Psoas muscle (tissue), 8 donors: ENCODE measurements at places on chromosomes 16 and 17.
A peak's percentile ranks its signal among the peaks of the same experiment; 100 is the strongest.

GRCh38 chr17:45965812-45966211 lies 33.2 kb upstream of the STH start:
- DNase-seq, result no peak

- peak; percentile 69 for DNase-seq
Measured at GRCh38 chr16:1545044-1546040, 11.9 kb downstream of the TMEM204 start.

- no peak for DNase-seq
Measured at GRCh38 chr16:46586011-46586577, 35.1 kb downstream of the SHCBP1 start.

GRCh38 chr17:57440522-57441269 lies 184.4 kb downstream of the MSI2 start:
- peak; percentile 60 for DNase-seq

- no peak for DNase-seq
Measured at GRCh38 chr17:19660219-19660870, 11.8 kb downstream of the ALDH3A2 start.

- no peak for DNase-seq
Measured at GRCh38 chr16:65318138-65318537, 196.3 kb upstream of the CDH11 start.

DNA sequence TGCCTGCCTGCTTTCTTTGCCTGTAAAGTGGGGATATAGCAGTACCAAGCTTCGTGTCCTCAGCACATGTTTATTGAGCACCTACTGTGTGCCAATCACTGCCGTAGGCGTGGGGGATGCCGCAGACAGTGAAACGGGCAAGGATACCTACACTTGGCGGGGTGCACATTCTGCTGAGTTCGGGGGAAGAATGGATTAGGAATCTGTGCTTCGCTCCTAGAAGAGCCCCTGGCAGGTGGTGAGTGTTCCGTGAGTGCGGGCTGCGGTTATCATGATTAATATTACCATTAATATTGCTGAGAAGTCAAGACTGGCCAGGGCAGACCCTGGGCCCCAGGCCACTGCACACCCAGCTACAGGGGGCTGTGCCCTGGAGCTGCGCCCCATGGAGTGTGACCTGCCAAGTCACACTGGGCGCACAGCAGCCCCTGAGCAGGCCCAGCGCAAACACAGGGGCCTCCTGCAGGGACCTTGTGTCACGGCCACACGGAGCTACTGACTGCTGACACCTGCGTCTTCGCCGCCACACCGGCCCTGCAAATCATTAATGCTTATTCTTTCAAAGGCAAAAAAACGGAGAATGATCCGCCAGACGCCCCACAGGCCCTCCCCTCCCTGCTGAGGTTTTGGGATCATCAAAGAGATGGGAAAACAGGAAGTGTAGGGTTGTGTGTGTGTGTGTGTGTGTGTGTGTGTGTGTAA lies 213.4 kb upstream of the GSE1 start:
- DNase-seq, result peak; percentile 33
